Ammon's horn (tissue), 1 donor: ENCODE measurements at places on chromosomes 2 and 18.

DNA sequence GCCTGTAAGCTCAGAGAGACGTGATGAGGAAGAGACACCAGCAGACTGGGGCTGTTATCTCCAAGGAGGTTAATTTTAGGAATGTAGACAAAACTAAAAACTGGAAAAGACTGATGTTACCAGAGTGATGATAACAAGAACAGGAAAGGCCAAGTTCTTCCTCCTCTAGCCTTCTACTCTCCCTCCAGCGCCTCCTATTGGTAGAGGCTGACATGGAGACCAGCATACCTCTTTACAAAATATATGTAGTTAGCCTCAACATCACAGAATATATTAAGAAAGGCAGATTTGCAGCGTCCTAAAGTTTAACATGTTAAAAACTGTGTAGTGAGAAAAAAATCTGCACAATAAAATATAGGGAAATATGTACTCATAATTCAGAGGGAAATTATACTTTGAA lies 66.0 kb downstream of the TCF4 start:
- DNase-seq = peak; percentile 23

DNA sequence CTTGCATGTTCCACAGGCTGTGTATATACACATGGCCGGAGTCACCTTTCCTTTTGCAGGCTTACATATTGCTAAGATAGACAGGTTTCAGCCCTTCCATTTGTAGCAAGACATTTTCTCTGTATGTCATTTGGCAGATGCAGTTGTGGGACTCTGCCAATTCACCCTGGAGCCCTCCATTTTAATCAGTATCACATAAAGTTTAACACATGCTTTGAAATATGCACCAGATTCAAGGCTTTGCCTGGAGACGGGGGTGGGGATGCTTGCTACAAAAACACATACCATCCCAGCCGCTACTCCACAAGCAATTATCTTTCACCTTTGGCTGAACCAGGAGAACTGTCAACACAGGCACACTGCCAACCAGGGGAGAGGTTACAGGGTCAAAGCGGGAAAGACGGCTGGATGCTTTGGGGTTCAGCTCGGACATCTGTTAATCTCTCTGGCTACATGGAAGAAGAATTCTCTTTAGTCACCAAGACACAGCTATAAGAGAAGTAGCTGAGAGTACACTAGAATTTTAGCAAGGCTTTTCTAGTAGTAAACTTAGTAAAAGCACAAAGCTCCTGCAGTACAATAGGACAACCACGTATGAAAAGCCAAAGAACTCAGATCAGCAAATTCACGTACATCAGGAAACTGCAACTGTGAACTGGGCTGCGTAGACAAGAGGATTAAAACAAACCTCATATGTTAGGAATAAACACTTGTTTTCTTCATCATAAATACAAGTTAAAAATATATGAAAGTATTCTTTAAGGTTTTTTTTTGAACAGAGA lies 130.9 kb downstream of the EXOC6B start:
- peak; percentile 12 for DNase-seq

DNA sequence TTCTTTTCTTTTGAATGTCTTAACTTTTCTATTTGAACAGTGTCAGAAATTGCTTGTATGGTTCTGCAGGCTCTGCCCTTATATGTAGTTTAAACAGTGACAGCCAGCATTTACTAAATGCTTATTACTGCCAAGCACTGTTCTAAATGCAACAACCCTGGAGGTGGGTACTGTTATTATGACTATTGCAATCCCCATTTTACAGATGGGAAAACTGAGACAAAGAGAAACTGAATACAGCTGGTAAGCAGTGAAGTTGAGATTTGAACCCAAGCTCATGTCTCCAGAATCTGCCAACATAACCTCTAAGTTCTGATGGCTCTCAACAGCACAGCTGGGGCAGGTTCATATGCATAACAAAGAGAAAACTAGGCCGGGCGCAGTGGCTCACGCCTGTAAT lies 105.7 kb upstream of the GATA6 start:
- no peak for DNase-seq

GRCh38 chr2:221895366-221896121 lies 323.4 kb upstream of the EPHA4 start:
- peak; percentile 43 for DNase-seq

DNA sequence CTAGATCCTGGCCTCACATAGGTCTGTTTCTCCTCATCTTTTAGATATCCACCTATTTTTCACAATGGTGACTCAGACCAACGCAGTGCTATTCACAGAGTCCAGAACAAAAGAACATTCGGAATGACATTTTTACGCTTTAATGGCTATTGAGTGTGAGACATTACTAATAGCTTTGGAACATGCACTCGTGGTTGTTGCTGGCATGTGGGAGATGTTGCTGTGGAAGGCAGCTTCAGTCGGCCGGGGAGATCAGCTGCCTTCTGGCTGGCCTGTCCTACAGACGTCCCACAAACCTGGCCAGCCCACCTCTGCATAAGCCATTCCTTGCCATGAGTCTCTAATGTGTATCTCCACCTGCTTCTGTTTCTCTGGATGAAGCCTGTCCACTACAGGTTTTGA lies 3.4 kb downstream of the MBP start:
- no peak for DNase-seq

GRCh38 chr2:172951554-172951953 lies 124.1 kb upstream of the MAP3K20 start:
- no peak for DNase-seq

- DNase-seq = no peak
These were observed 26.3 kb downstream of the PLEKHA3 start for GRCh38 chr2:178506524-178506923.

DNA sequence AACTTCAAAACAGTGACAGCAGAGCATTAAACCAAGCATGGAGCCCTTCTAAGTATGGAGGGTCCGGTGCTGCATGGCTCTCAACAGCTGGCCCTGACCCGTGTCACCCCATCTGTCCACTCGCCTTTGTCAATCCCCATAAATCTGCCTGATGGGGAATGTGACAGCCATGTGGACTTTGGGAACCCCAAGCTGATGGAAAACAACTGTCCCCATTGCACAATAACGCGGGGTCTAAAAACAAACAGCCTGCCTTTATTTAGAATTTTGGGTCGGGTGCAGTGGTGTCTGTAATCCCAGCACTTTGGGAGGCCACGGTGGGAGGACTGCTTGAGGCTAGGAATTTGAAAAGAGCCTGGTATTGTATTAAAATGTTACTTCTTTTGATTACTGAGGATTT lies 17.1 kb upstream of the THADA start:
- DNase-seq = no peak

DNA sequence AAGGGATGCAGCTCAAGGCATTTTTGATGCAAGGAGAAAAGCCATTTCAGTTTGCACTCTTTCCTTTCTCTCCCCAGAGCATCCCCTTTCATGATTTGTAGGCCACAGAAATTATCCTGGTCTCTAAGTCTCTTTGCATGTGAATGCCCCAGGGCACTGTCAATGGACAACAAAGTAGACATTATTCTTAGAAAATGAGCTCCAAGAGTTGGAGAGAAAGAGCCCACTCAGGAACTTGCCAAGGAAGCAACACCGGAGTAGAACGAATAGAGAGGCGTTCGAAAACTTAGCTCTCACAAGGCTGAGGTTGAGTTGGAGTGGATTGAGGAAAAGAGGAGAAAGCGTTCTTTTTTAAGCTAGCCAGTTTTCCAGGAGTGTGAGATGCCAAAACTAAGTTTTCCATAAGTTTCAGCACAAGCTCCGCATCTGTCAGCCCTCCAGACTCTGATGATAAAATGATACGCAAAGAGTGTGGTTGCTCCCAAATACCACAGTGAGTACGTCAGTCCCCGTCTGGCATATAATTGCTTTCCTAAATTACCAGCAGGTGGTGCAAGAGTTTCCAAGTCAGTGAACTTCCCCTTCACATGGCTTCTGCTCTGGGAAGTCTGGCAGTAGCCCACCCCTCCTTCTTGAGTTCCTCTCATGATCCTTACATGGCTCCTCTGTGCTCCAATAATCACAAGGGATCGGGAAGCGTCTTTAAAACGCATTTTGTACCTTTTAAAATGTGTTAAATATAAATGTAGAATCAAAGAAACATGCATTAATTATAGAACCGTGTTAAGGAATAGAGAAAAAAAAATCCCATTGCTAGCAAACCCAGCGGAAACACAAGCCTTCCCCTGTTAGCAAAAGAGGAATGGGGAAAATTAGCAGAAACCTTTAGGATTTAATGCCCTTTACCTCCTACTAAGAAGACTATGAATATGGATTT lies 1060.6 kb upstream of the FANCL start:
- peak; percentile 79 for DNase-seq

DNA sequence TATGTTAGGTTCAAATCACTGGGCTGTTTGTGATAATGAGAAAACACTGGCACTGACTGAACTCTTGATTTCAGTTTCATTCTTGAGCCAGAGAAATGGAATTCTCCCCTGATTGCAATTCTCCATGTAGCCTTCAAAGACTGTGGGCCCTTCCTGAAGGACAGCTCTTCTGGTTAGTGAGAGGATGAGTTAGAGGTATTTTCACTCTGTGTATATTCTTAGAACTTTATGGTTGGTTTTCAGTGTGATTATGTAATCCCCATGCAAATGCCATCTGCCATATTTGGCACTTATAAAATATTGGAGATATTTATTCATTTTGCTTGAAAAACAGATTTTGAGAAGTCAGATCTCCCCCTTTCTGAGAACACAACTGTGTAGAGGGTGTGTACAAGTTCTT lies 323.7 kb downstream of the SLC4A3 start:
- DNase-seq = peak; percentile 11
